NCI-H1092 treated with DMSO at 0.1 percent for 48 hours (cell line): ENCODE measurements at places on chromosomes 16 and 17.
A peak's percentile ranks its signal among the peaks of the same experiment; 100 is the strongest.

GRCh38 chr17:35865412-35866340, 3.0 kb downstream of the HEATR9 start:
- no peak for DNase-seq

- DNase-seq: no peak
These were observed 113.7 kb downstream of the IRX5 start for GRCh38 chr16:55044201-55044975.

DNA sequence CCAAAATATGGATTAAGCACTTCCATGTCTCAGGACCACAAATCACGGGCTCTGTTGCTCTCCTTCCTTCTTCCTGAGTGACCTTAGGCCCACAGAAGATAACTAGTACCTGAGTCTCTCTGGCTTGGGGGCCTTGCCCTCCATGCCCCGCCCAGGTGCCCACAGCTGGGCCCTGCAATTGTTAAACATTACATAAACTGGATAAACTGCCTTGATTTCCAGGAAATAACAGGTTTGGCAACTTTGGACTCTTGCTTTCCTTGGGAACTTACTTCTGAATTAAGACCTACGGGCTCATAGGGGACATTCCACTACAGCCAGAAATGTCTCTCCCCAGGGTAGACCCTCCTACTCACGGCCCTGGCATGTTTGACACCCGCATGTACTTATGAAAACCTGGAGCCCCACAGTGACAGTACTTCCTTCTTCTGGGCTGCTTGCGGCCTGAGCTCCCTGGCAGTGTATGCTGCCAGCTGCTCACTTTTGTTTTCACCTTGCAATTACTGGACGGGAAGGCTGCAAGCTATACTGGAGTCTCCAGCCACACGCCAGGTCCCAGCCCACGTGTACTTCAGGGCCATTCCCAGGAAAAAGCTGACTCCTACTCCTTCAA, 2.3 kb upstream of the UBALD2 start:
- no peak for DNase-seq

- no peak for DNase-seq
These were observed 156.9 kb upstream of the CIBAR2 start for GRCh38 chr16:85269165-85269564.

- no peak for DNase-seq
These were observed 10.8 kb downstream of the ZC3H18 start for GRCh38 chr16:88581033-88581432.

DNA sequence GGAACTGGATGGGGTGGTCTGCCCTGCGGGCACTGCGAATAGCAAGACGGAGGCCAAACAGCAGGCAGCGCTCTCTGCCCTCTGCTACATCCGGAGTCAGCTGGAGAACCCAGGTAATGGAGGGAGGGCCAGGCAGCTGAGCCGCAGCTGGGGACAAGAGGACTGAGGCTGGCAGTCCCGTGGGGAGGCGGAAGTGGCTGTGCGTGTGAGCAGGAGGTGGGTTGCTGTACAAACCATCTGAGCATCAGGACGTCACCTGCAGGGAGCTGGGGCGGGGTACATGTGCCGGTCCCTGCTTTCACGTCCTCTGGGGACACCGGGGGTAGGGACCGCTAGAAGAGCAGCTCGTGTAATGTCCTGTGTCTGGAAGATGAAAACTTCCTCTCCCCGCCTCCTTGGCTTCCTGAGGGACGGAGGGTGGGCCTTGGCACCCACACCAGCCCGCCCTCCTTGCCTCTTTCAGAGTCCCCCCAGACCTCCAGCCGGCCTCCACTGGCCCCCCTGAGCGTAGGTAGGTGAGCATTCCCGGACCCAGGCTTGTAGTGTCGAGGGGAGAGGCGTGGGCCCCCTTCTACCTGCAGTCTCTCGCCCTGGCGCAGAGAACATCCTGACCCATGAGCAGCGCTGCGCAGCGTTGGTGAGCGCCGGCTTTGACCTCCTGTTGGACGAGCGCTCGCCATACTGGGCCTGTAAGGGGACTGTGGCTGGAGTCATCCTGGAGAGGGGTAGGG, 3.7 kb downstream of the ADAD2 start:
- peak; percentile 35 for DNase-seq

DNA sequence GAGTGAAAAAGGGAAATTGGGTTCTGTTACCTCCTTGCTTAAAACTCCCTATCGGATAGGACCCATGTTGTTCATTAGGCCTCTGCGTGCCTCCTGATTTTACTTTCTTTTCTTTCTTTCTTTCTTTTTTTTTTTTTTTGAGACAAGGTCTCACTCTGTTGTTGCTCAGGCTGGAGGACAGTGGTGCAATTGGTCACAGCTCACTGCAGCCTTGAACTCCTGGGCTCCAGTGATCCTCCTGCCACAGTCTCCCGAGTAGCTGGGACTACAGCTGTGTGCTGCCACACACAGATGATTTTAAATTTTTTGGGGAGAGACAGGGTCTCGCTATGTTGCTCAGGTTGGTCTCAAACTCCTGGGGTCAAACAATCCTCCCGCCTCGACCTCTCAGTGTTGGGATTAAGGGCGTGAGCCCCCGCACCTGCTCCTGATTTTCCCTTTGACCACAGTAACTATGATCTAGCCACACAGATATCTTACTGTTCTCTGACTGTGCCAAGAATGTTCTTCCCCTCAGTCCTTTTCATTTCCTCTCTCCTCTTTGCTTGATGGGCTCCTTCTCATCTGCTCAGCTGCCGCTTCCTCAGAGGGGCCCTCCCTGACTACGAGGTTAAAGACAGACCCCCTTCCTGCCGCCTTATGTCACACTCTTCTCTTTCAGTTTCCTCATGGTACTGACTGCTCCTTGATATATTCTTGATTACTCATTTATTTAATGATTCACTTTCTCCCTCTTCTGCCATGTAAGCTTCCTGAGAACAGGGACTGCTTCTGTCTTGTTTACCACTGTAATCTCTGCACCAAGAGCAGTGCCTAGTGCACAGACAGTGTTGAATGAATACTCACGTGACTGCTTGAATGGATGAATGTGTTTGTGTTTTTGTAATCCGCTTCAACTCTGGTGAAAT, 44.3 kb downstream of the LCMT1 start:
- no peak for DNase-seq

DNA sequence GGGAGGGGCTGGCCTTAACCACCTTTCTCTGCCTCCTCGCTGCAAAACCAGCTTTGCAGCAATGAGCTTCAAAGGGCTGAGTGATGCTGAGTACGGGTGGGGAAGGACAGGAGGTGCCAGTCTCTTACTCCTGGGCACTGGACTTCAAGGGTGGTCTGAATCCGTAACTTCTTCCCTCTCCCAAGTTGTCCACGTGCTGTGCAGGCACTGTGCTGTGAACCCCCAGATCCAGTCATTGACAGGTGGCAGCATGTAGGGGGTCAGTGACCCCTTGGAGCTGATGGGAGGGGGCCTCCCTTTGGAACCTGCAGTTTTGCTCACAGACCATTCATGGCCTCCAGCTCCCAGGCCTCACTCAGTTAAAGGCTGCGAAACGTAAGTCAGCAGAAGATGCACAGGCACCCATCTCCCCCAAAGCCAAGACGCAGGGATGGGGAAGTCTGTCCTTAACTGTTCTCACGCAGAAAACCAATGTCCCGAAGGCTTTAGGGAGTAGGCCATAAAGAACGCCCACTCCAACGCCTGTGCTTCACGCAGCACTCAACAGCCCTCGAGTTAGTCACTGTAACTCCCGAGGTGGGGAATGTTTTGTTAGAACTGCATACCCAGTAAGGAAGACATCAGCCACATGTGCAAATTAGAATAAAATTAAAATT, 7.9 kb downstream of the LITAFD start:
- DNase-seq: no peak

DNA sequence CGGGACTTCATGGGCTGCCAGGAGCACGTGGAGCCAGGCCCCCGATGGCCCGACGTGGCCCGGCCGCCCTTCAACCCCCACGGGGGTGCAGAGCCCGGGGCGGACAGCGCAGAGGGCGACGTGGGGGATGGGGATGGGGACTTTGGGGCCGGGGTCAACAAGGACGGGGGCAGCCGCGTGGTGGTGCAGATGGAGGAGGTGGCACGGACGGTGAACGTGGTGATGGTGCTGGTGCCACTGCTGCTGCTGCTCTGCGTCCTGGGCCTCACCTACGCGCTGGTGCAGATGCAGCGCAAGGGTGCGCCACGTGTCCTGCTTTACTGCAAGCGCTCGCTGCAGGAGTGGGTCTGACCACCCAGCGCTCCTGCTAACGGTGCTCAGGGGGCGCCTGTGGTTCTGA, 19.5 kb downstream of the MMP15 start:
- no peak for DNase-seq

- DNase-seq: no peak
These were observed 58.3 kb downstream of the RAI1 start for GRCh38 chr17:17739388-17740066.

DNA sequence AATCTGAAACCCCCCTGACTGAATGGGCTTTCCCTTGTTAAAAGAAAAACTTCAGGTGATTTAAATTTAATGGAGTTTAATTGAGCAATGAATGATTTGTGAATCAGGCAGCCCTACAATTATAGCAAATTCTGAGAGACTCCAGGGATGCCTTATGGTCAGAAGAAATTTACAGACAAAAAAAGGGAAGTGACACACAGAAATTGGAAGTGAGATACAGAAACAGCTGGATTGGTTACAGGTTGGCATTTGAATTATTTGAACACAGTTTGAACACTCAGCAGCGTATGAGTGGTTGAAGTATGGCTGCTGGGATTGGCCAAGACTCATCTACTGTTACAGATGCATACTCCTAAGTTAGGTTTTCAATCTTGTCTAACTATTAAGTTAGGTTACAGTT, 19.0 kb upstream of the CPHXL start:
- no peak for DNase-seq

DNA sequence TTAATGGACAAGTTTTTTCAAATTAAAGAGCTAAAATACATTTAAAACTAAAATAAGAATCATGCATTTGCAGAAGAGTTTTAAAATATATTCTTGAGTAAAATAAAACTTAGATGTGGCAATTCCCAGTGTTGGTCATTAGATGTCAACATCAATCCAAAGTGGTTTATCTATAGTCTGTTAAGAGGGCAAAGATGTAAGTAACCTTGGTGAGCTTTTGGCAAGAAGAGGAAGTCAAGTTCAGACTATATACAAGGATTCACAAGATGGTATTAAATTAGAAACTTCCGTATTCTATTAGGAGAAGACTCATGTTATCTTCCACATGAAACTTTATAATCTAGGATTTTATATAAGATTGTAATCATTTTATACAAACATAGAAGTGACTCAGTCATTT, 73.1 kb downstream of the CEP95 start:
- no peak for DNase-seq

DNA sequence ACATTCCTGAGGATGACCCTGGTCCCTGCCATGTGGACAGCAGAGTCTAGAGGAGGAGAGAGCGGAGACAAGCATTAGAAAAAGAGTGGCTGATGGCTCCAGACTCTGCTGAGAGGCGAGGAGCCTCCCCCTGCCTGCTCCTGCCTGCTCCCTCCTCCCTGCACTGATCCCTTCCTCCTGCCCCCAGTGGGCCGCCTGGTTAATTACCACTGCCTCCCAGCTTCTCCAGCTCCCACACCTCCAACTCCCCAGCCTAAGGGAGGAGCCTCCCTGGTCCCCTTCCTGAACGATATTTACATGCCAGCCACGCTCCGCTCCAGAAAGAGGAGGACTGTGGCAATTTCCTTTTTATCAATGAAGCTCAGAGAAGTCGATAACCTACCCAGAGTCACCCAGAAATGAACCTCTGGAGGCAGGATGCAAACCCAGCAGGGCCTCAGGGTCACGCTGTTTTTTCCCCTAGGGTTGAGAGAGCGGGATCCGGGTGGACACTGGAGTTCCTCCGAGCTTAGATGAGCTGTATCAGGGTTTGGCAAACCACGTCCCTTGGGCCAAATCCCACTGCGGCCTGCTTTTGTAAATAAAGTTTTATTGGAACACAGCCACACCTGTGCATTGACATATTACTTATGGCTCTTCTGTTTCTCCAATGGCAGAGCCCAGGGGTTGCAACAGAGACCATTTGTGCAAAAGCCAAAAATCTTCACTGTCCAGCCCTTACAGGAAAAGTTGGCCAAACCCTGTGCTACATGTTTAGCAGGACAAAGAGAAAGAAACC, 27.1 kb upstream of the JPH3 start:
- DNase-seq: no peak

DNA sequence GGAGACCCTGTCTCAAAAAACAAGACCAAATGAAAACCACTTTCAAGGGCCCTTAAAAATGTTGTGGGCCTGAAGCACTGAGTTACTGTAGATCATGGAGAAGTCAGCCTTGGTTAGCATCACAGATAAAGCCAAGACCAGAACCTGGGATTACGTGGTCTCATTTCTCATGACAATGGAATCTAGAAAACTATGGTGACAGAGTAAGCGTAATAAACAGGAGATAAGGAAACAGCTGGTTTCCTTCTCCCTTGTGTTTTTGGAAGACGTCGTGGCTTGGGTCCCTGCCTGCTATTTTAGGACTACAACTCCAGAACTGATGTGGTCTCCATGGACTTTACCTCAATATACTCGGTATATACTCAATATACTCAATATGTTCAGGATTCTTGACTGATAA, 180.7 kb upstream of the ZFHX3 start:
- no peak for DNase-seq

- no peak for DNase-seq
These were observed 12.4 kb downstream of the UBALD1 start for GRCh38 chr16:4602331-4602730.

- no peak for DNase-seq
These were observed 47.5 kb upstream of the CCL2 start for GRCh38 chr17:34207572-34207971.

GRCh38 chr17:11140501-11140900, 100.5 kb upstream of the SHISA6 start:
- no peak for DNase-seq

DNA sequence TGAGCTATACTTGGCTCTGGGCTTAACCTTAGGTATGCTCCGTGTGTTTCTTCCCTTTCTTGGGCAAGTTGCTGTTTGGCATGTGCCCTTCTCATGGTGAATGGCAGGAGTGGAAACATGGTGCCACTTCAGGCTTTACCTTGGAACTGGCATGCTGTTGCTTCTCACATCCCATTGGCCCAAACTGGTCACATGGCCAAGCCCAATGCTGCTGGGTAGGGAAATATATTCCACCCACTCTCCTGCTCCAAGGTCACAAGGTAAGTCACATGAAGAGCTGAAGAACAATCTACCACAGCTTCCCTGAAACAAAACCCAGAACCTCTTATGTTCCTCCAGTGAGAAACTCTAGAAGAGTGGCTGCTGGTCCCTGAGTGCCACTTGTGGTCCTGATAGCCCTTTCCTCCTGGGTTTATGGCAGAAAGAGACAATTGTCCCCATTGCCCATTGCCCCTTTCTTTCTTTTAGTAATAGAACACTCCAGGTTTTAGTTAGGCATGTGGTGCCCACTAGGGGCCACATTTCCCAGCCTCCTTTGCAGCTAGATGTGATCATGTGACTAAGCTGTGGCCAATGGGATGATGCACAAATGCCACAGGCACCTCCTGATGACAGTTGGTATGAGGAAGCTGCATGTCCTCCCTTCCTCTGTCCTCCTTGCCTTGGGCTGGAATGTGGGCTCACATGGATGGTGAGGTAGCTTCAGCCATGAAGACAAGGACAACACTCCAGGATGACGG, 50.3 kb downstream of the MEOX1 start:
- DNase-seq: no peak

GRCh38 chr16:14029658-14030057, 41.5 kb upstream of the MRTFB start:
- no peak for DNase-seq
